ENCODE measurements at places on chromosomes 1 and 21.

DNA sequence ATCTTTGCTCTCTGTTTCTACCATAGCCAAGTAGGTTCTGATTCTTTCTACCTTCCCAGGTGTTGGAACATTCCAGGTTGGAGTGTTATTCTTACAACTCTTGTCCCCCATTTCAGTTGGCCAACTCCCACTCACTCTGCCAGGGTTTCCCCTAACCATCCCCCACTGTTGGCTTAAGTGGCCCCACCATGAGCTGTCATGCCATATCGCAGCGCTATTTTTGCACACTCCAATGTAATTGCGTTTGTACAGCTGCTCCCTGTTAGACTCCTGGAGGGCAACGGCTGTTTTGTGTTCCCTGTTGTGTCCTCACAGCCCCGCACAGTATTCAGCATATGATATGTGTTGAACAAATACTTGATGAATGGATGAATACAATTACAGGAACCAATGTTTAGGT, 117.7 kb upstream of the ETS2 start:
- DNase-seq = no peak

- no peak for DNase-seq
Measured at GRCh38 chr1:22689505-22689904, 21.1 kb upstream of the EPHB2 start.

GRCh38 chr1:56527548-56528302, 51.6 kb downstream of the PLPP3 start:
- DNase-seq = no peak

DNA sequence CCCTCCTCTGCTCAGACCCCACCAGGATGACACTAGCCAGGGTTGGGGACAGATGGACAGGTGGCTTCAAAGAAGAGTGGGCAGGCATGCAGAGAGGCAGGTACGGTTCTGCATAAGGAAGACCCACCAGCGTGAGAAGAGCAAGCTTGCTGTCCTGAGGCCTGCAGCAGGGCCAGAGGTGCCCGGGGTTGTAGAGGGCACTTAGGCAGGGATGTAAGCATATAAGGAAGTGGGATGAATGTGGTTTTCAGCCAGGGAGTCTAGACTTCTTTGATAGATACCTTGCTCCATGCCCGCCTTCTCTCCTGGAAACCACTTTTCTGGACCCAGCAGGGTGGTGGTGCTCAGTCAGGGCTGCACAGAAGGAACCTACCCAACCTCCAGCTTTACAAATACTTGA, 1.4 kb downstream of the TTC39A start:
- DNase-seq = no peak
